ENCODE measurements at places on chromosomes 16 and 17.

GRCh38 chr16:67528870-67529581 lies 397 bp downstream of the RIPOR1 start:
- peak; percentile 87 for DNase-seq

DNA sequence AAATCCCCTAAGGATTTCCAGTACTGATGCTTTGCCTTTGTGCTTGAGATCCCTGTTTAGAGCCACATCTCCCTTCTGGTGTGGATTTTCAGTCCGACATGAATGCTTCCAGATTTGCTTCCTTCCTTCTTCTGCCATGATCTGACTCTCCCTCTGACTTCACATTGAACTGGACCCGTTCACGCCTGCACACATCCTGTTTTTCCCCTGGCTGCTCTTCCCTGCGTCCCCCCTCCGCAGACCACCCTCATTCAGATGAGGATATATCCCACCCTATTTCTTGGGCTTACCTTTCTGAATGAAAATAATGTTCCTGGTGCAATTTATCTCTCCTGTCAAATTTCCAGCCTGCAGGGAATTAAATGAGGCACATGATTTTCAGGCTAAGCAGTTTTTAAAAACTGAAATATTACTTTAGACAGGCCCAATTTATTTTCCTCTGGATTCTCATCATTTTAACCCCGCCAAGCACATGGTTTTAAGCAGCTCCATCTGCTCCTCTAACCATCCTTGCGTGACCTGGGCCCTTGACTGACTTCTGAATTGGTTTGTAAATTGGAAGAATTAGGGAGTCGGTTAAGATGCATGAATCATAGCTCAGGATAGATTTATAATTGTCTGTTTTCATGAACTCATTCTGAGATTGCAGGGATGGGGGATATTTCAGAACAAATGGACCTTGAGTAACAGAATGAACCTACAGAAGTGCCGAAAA lies 59.2 kb downstream of the BMERB1 start:
- DNase-seq, result peak; percentile 69

GRCh38 chr17:72077326-72077960 lies 43.4 kb upstream of the SOX9 start:
- DNase-seq, result no peak

- no peak for DNase-seq
Observed at GRCh38 chr16:5789033-5789432, 691.4 kb upstream of the EEF2KMT start.

- DNase-seq, result no peak
Observed at GRCh38 chr17:39716879-39717536, 13.3 kb downstream of the MIEN1 start.
